ENCODE measurements at places on chromosomes 3 and 15.

GRCh38 chr3:25229586-25229985, 198.5 kb upstream of the RARB start:
- no peak for DNase-seq

- no peak for DNase-seq
Observed at GRCh38 chr3:32258869-32259268, 20.4 kb downstream of the CMTM8 start.

DNA sequence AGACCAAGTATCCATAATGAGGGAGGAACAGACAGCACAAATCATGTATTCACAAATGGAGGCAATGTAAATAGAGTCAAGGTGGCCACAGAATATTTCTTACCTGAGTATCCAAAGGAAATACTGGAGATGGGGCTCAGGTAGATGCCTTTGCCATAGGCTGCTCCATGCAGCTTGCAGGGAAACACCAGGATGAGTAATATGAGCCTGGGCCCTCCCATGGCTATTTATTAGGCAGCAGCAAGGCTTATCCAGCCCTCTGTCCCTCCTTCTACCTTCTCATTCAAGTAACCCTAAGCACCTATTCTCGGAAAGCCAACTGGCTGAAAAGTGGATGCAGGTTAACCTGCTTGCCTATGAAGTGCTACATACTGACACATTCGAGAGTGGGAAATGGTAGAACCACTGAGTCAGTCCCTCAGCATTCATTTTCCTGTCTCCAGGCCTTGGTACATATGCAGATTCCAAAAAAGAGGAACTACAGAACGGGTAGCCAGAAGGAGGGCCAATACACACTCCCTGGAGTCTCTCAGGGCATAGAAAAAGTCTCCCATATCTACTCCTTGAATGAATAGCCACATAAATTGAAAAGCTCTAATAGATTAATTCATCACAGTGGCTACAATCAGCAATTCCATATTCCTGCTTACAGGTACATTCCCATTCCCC, 18.3 kb upstream of the PKM start:
- no peak for DNase-seq

DNA sequence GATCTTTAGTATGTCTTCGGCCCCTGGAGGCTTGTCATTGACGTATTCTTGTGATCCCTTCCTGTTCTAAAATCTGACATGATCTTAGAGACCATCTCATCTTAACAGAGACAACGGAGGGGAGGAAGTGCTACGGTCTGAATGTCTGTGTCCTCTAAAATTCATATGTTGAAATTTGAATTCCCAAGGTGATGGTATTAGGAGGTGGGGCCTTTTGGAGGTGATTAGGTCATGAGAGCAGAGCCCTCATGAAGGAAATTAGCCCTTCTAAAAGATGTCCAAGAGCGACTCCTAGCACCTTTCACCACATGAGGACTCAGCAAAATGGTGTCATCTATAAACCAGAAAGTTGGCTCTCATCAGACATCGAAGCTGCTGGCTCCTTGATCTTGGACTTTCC, 233.2 kb upstream of the CMC1 start:
- no peak for DNase-seq

GRCh38 chr3:53162672-53163443, 1.8 kb downstream of the PRKCD start:
- DNase-seq = peak; percentile 48

DNA sequence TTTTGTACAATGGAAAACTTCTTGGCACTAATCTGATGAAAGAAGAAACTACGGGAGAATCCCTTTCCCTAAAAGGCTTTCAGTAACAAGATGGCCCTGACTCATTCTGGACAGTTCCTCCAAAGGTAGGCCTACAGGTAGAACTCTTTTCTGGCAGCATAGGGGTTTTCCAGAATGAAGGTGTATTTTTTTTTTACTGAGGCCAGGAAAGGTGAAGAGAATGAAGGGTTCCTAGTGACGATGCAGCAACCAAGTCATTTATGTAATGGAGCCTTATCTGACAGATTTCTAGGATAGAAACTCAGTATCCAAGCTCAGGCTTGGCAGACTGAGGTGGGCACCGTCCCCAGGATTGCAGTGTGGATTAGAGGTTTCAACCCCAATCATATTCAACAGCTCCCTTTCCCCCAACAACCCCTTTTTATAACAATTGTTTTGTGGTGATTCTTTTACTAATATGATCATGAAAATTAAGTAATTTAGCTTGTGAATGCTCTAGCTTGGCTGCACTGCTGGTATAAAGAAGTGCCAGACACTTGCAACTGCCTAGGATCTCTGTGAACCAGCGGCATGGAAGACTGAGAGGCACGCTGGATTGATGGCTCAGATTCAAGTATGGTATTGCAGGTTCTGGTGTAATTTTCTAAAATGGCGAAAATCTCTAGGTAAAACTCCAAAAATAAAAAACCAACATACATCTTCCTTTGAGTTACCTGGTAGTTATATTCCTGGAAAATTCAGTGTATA, 8.7 kb upstream of the TRIM69 start:
- DNase-seq = no peak

DNA sequence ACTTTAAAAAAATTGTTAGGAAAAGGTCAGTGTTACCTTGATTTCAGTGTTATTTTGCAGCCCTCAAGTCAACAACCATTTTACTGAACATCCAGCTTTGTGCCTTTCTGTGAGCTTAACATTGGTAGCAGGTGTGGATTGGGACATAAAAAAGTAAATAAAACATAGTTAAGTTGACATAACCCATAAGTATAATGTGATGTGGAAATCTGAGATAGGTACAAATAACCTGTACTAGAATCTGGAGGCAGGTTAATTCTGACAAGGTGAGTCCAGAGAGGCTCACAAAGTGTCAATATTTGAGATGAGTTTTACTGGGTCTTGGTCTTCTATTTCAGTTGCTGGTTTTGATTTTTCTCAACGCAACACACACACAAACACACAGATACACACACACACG, 151.3 kb downstream of the LPP start:
- no peak for DNase-seq

GRCh38 chr15:76994971-76995945, at the start of gene PSTPIP1:
Gene PSTPIP1 (plus strand): TSS chr15:76995126. CDS start chr15:76995574, 448 bp downstream.
- DNase-seq = peak; percentile 64

DNA sequence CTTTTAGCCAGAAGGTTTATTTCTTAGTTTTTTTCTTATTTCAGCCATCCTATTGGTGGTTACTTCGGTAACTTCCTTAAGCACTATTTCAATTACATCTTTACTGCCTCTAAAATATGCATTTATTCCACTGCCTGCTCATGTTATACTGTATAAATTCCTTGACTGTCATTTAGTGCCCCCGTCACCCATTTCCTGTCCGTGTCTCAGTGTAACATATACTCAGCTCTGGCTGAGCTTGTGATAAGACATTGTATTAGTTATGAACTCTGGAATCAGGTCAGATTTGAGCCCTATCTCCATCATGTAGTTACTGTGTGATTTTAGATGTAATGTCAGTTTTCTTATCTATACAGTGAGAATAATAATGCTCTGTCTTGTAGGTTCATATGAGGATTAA, 24.2 kb downstream of the PIAS1 start:
- DNase-seq = no peak

DNA sequence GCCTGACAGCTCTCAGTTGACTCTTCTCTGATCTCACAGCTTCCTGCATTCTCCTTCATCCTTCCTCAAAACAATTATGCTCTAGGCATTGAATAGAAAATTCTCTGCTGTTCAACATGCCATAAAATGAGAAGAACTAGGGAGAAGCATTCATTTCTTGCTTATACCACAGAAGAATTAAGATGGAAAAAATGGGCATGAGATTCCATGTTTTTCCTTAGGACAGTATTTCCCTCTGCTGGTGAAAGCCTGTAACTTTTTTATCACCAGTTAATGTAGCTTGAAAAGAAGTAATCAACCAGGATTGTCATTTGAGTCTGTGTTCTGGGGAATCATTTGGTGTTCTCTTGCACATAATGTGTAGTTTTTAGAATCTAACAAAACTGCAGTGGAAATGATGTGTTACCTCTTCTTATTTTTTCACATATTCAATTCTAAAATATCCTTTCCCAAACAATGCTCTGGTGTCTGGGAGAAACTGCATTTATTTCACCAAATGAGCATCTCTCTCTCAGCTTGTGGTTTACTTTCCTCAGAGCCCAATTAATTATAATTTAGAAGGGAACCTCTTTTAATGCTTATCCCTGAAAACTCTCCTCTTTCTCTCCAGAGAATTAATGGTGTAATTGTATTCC, 92.8 kb upstream of the DCBLD2 start:
- no peak for DNase-seq

- no peak for DNase-seq
Observed at GRCh38 chr3:131619821-131620220, 117.0 kb upstream of the MRPL3 start.

DNA sequence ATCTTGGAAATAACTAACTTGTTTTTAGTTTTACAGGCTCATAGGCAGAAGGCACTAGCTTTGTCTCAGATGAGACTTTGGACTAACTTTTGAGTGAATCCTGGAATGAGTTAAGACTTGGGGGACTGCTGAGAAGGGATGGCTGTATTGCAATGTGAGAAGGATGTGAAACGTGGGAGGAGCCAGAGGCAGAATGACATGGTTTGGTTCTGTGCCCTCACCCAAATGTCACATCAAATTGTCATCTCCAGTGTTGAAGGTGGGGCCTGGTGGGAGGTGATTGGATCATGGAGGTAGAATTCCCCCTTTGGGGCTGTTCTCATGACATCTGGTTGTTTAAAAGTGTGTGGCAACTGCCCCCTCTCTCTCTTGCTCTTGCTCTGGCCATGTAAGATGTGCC, 28.8 kb upstream of the CCDC50 start:
- no peak for DNase-seq

DNA sequence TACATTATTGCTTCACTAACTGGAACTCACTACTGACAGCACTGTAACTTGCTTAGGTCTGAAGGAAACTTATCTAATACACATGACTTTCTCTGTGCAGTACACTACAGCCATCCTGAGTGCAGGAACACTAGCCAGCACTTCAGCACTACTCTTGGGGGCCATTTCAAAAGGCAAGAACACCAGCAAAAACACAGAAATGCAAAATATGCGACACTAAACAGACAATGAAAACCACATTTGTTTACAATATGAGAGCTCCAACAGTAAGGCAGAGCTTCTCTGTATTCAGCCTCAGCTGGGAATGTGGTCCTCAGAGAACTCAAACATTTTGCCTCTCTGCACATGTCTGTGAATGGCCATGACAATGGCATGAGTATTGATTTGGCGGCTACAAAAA, 109.6 kb downstream of the ARRDC4 start:
- no peak for DNase-seq

GRCh38 chr3:17132286-17133115, 247.7 kb downstream of the PLCL2 start:
- DNase-seq = no peak

- DNase-seq = no peak
Observed at GRCh38 chr3:81484520-81484919, 276.9 kb downstream of the GBE1 start.

DNA sequence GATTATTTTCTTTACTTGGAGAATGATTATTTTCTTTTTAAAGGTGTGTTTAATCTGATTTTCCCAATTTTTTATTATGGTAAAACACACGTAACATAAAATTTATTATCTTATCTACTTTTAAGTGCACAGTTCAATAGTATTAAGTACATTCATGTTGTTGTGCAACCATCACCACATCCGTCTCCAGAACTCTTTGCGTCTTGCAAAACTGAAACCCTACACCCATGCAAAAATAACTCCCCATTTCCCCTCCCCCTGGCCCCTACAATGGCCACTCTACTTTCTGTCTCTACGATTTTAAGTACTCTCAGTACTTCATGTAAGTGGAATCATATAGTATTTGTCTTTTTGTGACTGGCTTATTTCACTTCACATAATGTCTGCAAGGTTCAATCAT, 230.7 kb downstream of the SATB1 start:
- DNase-seq = no peak

GRCh38 chr3:42085641-42086376, 5.3 kb upstream of the TRAK1 start:
- DNase-seq = no peak

DNA sequence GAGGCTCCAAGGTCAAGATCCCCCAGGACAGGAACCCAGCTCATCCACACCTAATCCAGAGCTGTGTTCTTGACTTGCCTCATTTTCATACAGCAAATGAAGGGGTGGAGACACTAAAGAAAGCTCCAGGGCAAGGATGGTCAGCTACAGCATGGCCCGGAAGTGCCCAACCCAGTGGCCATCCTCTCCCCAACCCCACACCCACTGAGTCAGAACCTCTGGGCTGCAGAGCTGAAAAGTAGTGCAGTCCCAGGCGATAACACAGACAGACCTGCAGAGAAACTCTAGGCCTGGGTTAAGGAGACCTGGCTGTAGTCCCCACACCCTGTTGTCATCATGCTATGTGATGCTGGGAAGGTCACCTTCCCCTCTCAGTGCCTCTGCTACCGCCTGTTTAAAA, 85.3 kb downstream of the SEMA5B start:
- DNase-seq = no peak

DNA sequence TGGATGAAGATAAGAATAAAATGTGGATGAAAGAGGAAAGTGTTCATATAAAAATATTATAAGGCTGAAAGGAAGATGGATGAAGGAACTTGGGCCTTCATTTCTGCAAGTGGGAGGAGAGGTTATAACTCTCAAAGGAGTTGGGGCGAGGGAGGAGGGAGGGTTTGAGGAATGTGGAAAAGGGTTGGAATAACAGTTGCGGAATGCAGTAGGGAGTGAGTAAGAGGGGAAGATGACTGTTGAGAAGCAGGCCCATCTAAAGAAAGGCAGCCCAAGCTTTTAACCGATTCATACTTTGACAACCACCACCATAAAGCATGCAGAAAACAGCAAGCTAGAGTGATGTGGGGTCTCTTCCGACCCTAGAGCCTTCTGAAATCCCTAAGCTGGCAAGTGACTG, 8.3 kb upstream of the TM4SF4 start:
- DNase-seq = no peak

- no peak for DNase-seq
Observed at GRCh38 chr3:14524920-14525660, 15.1 kb downstream of the GRIP2 start.

DNA sequence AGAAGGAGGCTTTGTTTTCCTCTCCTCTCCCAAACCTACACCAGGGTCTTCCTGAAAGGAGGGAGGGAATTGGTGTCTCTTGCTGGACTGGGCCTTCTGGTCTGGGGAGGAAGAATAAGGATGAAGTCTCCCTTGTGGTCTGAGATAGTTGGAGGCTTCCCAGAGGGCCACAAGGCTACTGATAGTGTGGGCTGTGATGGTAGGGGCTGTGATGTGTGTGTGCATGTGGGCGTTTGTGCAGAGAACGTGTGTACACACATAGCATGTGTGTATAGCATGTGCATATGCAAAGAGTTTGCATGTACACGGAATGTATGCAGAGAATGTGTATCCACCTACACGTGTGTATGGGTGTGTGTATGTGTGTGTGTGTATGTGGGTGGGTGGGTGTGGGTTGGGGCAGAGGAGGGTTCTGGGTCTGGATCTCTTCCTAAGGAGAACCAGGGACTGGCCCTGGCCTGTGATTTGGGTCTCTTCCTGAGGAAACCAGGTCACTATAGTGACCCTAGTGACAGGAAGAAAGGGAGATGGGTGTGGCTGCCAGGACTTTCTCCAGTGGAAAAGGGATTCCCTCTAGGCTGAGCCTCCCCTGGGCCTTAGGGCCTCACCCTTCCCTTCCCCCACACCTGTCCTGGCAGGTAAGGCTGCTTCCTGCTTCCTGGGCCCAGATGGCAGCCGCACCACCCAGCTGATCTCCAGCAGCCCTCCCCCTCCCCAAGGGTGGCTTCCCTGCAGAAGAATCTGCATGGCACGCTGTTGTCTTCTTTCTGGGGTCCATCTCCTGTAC, 1.7 kb downstream of the FLNB start:
- no peak for DNase-seq

- no peak for DNase-seq
Observed at GRCh38 chr3:49134471-49135265, 1.8 kb upstream of the LAMB2 start.

GRCh38 chr15:57485869-57486268, 105.8 kb upstream of the MYZAP start:
- no peak for DNase-seq
